Hypothalamus (tissue), 51 donors: ENCODE measurements at places on chromosomes 1 and 21.

- no peak for DNase-seq
These were observed 120.1 kb downstream of the PRDM2 start for GRCh38 chr1:13820055-13820454.

- DNase-seq = no peak
These were observed 83.3 kb upstream of the TNR start for GRCh38 chr1:175826705-175827104.

DNA sequence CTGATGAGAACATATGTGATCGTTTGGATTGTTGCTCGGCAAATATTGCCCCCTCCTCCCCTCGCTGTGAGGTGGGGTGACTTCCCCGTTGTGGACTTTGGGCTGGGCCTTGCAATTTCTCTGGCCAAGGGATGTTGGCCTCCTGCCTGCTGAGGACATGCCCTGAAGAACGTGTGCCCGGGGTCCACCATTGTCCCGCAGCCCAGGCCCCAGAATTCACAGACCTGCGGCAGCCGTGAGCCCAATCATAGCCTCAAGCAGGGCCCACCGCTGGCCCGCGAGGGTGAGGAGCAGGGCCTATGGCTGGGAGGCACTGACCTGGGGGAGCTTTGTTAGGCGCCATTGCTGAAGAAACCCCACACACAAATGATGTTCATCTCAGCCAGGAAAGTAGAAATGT, 58.3 kb upstream of the ACTRT2 start:
- no peak for DNase-seq

DNA sequence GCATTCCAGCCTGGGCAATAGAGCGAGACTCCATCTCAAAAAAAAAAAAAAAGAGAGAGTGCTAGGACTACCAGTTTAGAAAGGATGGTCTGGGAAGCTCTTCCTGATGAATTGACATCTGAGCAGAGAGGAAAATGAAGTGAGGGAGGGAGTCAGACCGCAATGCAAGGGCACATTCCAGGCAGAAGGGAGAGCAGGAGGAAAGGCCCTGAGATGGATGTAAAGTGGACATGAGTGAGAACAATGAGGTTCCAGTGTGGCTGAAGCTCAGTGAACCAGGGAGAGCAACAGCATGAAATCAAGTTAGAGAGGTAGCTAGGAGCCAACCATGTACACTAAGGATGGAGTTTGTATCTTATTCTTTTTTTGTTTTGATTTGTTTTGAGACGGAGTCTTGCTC, 55.9 kb upstream of the SPOCD1 start:
- no peak for DNase-seq

- no peak for DNase-seq
These were observed 23.0 kb downstream of the RGS2 start for GRCh38 chr1:192831706-192832355.

DNA sequence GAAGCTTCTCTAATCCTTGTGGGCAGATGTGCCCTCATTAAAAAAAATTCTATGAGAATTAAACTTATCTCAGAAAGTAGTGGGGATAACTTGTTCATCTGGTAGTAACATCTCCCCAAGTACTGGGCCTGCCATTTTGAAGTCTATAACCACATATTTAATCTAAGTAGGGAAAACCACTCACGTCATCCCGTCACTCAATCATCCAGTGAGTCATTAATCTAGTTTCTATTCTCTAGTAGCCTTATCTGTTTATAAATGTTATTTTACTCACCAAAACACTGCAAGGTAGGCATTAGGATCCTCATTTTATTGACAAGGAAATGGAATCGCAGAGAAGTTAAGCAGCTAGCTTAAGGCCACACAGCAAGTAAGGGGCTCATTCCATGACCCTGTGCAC, 221.9 kb downstream of the ATG4C start:
- DNase-seq = no peak
